BE2C (cell line): ENCODE measurements at places on chromosomes 12 and 14.
A peak's percentile ranks its signal among the peaks of the same experiment; 100 is the strongest.

DNA sequence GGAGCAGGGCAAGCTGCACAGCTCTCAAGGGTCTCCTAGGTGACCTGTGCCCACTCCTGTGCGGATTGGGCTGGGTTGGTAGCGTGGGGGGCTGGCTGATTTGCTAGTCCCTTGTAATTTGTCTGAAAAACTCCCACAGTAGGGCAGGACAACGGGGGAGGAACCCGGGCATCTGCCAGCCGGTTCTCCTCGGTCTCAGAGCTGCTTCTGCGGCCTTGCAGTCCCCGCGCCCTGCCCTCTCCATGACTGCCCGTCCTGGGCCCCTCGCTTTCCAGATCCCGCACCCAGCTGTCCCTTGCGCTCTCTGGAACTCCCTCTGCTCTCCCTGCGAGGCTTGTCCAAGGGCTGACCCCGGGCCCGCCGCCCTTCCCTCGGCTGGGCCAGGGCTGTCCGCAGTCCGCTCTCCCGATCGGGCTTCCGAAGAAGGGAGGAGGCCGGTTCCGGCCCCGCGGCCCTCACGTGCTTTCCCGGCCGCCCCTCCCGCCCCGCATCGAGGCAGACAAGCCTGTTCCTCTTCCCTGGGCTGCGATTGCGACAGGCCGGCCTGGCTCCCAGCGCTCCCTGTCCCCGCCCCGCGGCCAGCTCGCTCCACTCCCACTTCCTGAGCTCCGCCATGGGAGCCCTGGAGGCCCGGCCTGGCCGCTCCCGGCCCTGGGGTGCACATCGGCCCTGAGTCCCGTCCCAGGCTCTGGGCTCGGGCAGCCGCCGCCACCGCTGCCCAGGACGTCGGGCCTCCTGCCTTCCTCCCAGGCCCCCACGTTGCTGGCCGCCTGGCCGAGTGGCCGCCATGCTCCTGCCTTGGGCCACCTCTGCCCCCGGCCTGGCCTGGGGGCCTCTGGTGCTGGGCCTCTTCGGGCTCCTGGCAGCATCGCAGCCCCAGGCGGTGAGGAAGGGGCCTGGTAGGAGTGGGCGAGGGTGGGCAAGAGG is at the start of gene LTBR:
LTBR (plus strand) TSS at position 591 of the 927 bp plus-strand sequence; CDS start at position 788, 197 bp downstream.
- no peak for DNase-seq

DNA sequence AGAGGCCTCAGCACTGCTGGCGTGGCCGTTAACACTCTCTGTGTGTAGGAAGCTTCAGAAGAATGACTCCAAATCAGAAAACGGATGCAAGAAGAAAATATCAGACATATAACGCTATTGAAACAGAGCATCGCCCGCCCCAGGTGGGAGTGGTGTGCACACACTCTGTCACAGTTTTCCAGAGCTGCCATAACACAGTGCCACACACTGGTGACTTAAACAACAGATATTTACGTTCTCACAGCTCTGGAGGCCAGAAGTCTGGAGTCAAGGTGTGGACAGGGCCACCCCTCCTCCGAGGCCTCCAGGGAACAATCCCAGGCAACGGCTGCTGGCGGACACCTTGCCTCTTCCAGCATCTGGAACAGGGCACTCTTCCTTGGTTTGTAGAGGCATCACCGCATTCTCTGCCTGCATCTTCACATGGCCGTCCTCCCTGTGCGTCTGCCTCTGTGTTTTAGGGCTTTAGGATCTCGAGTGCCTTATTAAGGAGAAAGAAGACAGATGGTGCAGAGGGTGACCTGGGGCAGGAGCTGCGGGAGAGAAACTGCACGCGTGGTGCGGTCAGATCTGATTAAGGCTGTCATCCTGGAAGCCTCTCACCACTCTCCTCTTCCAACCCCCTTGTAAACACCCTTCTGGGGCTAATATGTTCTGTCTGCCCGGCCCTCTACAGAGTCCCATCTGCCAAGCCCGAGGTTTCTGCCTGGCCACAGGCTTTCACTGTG is 141.0 kb downstream of the SLC15A4 start:
- DNase-seq: no peak

- DNase-seq: peak; percentile 56
Measured at GRCh38 chr12:79020106-79020505, 155.5 kb downstream of the SYT1 start.

DNA sequence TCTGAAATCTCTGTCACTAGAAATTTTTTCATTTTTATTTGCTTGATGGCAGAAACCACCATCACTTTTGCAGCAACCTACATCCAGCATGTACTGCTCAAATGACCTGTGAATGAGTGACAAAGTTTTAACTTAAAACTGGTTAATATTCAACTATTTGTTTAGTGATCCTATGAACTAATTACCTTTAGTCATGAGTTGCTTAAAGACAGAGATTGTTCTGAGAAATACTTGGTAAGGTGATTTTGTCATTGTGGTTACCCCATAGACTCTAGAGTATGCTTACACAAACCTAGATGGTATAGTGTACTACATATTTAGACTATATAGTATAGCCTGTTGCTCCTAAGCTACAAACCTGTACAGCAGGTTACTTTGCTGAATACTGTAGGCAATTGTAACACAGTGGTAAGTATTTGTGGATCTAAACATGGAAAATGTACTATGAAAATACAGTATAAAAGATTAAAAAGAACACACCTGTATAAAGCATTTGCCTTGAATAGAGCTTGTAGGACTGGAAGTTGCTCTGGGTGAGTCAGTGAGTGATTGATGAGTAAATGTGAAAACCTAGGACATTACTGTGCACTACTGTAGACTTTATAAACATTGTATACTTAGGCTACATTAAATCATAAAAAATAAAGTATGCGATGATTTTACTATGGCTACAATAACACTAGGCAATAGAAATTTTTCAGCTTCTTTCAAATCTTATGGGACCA is 256.6 kb upstream of the PPFIA2 start:
- DNase-seq: no peak

DNA sequence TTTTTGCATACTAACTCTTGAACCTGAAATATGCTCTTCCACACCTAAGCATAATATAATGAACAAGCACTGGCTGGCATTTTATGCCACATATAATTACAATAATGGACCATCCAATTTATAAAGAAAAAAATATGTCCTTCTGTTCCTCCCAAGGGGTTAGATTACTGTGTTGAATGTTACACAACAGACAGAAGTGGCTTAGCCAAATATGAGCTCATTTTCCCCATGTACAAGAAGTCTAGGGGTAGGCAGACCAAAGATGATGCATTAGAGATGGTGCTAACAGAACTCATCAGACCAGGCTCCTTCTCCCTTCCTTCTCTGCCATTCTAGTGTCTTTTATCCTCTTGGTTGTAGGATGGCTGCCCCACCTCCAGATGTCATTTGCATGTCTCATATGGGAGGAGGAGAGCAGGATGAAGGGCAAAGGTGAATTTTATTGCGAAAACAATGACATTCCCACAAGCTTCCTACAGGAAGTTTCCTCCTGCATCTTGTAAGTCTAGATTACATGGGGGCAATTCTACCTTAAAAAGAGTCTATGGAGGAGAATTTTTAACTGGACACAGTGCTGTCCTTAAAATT is 43.9 kb upstream of the SLC2A13 start:
- no peak for DNase-seq

GRCh38 chr14:57495416-57495815 is 1.8 kb upstream of the CCDC198 start:
- DNase-seq: no peak

DNA sequence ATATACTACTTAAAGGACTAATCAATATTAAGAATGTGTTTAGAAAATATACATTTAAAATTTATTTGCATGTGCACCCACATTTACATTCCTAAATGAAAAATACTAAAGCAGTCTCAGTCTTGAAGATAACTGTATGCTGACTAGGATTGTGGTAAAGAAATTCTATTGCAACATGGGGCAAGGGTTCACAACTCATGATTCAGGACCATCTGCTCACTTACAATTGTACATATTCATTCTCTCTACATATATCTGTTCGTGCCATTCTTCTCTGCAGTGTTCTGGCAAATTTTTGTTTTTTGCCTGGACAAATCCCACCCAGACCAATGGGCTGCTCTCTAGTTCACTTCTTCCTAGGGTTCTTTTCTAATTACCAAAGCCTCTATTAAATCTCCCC is 417.2 kb upstream of the NOVA1 start:
- DNase-seq: no peak

GRCh38 chr14:68864361-68864750 is 71.5 kb upstream of the ZFP36L1 start:
- DNase-seq: no peak

DNA sequence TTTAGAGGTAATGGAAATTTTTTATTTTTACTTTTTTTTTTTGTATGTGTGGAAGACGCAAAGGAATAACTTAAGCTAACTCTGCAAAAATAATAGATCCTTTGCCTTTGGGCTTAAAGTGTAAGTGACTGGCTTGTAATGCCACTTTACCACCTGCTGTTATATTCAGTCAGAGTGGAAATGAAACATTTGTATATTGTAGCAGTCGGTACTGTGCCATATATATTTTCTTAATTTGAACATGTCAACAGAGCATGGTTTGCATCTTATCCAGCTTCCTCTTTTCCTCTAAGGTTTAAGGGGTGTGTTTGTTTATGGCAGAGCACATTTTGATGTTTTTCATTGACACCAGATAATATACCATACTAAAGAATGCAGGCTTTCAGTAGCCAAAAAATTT is 176.6 kb downstream of the TRHDE start:
- DNase-seq: no peak

- DNase-seq: no peak
Measured at GRCh38 chr12:27971606-27972005, 927 bp downstream of the PTHLH start.

DNA sequence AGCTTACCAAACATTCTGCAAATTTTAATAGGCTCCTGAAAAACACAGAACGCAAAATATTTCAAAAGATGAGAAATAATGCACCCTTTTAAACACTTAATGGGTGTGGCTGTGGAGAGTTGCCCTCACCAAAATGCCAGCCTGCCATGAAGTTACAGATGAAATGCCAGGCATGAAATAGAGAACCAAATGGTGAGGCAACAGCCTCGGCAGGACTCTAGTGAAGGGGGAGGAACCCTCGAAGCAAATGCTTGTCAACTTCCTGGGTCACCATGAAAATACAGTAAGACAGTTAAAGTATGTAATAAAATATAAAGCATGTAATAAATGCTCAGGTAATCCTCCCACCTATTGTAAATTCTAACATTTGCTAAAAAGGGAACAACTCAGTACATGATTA is 24.1 kb downstream of the DUSP16 start:
- DNase-seq: no peak

GRCh38 chr12:14327711-14328110 is 37.8 kb upstream of the ATF7IP start:
- DNase-seq: no peak

- DNase-seq: no peak
Measured at GRCh38 chr12:106032623-106032925, 106.2 kb downstream of the NUAK1 start.

DNA sequence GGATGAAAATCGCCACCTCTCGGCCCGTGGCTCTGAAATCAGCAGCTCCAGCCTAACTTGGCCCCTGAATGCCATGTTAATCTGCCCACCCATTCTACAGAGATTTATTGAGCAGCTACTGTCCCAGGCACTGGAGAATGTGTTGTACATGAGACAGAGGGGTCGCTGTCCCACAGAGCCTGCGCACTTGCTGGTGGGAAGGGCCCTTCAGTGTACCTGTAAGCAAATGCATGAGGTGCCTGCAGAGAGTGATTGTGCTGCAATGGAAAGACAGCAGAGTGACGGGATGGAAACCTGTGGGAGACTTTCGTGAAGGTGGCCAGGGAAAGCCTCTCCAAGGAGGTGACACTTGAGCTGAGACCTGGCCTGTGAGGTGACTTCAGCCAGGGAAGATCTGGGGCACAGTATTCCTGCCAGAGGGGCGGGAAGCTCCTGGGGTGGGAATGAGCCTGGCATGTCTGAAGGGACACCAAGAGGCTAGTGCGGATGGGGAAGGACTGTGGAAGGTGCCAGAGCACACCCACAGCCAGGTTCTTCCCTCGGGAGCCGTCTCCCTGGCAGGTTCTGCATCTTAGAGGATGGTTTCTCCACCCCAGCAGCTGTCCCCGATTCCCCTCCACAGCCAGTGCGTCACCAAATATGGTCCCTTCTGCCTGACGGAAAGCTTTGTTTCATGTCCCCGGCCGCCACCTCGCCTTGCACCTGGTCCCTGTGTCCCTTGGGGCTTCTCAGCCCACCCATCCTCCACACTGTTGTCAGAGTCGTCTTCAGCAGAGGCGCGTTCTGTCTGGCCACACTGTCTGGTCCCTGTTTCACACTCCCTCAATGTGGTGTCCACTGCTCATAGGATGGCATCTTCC is 8.7 kb downstream of the SMIM41 start:
- DNase-seq: peak; percentile 49

DNA sequence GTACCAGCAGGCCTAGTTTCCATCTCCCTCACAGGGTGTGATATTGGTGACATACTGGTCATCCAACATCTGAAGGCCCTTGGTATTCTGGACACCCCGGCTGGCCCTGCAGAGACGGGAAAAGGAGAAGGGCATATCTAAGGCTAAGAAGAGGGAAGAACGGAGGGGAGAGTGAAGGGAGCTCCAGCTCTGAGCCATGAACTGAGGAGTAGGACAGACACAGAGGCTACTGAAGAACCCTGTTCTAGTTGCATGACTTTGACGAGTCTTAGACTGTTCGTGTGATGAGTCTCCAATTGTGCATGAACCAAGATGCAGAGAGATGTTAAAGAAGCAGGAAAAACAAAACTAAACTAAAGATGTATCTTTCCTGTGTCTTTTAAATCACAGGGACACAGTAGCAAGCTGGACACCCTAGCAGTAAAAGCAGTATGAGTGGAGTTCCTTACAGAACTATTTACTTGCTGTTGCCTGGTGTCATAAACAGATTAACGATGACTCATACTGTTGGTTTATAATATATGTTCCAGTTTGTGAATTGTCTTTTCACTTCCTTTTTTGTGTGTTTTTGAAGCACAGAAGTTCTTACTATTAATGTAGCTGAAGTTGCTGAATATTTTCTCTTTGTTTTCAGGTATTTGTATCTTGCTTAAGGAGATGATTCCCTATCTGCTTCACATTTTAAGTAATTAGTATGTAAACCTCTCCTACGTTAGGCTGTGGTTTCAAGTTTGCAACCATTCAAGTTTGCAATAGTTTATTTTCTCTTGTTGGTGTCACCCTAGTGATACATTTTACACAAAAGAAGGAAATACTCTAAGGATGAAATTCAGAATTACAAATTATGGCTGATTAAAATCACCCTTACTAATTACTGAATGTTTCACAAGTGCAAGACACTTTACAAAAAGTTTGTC is 15.7 kb downstream of the FAR2 start:
- DNase-seq: no peak

DNA sequence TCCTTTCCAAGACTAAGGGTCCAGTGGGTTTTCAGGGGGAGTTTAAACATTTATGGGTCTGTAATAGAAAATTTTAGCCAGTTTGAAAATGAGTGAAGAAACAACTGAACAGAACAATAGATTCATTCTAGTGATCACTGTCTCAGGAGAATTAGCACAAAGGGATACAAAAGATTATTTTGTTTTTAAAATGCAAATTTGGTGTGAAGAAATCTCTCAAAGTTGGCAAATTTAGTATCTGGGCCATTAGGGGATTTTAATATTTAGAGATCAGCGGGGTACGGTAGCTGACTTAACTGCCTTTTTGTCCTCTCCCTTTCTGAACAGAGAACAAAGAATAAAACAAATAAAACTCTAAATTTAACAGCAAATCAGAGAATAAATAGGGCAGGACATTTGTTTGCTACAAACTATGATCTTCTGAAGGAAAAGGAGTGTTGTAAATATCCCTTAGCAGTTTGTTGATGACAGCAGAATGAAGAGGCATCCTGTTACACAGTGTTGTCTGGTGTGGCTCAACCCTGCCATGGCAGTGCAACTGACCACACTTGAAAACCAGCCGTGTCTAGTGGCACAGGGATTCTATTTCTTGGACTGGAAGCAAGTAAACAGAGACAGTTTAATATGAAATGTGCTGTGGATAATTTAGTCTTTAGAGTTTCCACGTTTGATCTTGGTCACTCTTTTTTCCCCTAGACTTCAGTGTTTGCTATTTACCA is 46.3 kb upstream of the LRTM2 start:
- no peak for DNase-seq
